ENCODE measurements at places on chromosomes 5 and 9.

GRCh38 chr5:97923997-97924396 lies 741.0 kb upstream of the RIOK2 start:
- no peak for DNase-seq

- DNase-seq = no peak
These were observed 142.1 kb upstream of the POU5F2 start for GRCh38 chr5:93883459-93883858.

GRCh38 chr9:71647094-71647591 lies 121.2 kb downstream of the CEMIP2 start:
- DNase-seq = peak; percentile 6

- no peak for DNase-seq
These were observed 38.1 kb downstream of the FAM240B start for GRCh38 chr9:38681747-38682227.

Data from activated CD4-positive, alpha-beta T cell treated with anti-CD3 and anti-CD28 coated beads for 48 hours (primary cell).